NCI-H1694 treated with DMSO at 0.1 percent for 48 hours (cell line): ENCODE measurements at places on chromosomes 5 and 9.

- no peak for DNase-seq
Observed at GRCh38 chr5:8366266-8366665, 497.3 kb downstream of the MTRR start.

- no peak for DNase-seq
Observed at GRCh38 chr9:109510506-109510905, 12.4 kb upstream of the PTPN3 start.

GRCh38 chr5:81842795-81843398, 92.0 kb upstream of the SSBP2 start:
- no peak for DNase-seq

GRCh38 chr9:126058011-126058531, 268.6 kb upstream of the MVB12B start:
- DNase-seq, result peak; percentile 95

DNA sequence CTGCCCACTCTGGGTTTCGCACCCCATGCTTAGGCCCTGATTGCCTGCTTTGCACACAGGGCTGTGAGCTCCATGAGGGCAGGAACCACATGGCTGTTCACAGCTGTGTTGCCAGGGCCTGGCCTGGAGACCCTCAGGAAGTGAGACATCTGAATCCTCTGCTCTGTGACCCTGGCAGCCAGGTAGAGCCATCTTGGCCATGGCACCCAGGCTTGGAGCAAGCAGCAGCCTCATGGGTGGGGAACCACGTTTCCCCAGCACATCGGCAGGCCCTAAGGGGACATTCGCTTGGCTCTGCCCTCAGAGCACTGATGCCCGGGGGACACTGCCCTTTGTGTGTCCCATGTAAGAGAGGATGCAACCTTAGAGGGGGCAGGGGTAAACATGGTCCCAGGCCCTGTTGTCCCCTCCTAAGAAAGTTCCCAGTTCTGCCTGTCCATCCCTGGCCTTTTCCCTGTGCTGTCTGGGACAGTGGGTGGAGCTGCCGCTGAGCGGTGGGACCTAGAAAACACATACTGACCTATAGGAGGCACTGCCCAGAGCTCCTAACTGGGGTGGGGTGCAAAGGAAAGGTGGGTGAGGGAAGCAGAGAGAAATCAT, 144.1 kb upstream of the IER5L start:
- no peak for DNase-seq

DNA sequence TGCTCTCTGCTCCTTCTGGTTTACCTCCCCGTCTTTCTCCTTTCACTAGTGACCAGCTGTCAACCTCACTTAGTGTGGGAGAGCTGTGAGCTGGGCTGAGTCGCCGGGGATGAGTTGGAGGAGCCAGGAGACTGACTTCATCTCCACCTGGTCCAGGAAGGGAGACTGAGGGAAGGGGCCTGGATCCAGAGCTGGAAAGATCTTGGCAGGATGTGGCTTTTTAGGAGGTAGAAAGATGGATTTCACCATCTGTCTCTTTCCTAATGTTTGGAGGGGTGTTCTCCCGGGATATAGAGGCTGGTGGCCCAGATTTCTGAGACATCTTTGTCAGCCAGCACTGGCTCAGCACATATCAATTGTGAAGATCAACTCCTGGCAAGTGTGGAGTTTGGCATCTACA, 37.1 kb upstream of the TNC start:
- DNase-seq, result no peak

DNA sequence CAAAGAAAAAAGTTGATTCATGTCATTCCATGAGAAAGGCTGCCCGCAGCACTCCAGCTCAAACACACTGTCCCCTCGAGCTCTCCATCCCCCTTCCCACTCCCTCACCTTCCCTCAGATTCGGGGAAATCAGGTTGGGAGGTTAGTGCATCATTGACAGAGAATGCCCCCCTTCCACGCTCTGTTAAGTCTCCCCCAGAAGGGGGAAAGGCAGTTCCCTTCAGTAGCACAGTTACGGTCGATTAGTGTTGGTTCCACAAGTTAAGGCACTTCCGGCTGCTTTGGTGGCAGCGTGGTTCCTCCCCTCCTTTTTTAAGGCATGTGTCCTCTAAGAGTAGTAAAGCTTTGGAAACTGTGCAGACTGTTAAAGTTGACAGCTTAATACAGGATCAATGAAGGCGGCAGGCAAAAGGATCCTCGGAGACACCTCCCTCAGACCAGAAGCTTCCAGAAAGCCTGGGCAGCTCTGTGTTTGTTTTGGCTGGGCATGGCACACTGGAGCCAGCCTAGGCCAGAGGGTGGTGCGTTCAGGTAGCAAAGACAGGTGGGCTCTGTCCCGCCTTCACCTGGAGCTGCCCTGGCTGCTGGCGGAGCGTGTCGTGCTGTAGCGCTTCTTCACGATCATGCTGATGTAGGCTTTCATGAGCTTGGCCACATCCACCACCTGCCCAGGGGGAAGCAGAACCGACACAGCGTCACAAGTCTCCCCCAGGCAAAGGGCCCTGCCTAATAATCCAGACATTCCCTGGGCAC, 49.5 kb upstream of the RETREG1 start:
- no peak for DNase-seq

DNA sequence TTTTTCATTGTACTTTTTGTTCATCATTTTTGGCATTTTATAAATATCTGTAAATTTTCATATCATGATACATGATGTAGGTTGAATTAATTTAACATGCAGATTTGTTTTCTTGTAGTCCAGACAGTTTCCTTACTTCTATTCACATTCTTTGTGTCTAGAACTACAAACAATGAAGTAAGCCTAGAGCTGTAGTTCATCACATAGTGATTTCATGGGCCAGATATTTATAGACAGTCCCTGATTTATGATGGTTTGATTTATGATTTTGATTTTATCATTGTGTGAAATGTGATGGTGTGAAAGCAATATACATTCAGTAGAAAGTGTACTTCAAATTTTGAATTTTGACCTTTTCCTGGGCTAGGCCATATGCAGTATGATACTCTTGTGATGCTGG, 139.0 kb downstream of the ARHGEF28 start:
- no peak for DNase-seq

- DNase-seq, result no peak
Observed at GRCh38 chr9:109868207-109868606, 88.2 kb downstream of the PALM2AKAP2 start.

DNA sequence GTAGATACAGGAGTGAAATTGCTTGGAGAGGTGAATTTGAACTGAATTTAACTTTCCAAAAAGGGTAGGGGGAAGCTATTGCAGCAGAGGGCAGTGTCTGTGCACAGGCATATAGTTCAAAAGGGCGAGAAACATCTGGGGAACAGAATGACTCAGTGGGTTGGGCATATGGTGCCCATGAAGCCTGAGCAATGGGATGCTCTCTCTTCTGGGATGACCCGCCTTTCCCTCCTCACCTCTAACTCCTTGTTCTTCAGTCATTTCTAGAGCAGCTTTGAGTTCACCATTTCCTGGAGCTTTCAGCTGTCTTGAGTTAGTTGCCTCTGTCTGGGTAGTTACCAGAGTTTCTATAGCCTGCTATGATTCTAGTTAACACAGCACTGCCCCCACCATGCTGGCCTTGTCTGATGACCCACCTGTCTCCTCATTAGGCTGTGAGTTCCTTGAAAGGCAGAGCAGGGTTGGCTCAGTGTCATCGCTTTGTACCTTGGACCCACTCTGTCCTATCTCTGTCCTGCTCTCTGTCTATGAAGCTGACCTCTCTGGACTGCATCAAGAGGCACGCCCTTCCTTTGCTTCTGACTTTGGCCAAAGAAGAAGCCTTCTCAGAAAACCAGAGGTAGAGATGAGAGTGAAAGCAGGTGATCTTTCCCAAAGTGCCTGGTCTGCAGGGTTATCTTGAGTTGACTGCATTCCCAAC, 299.6 kb upstream of the KLF4 start:
- DNase-seq, result no peak

GRCh38 chr9:121996783-121997182, 96.3 kb downstream of the TTLL11 start:
- no peak for DNase-seq

DNA sequence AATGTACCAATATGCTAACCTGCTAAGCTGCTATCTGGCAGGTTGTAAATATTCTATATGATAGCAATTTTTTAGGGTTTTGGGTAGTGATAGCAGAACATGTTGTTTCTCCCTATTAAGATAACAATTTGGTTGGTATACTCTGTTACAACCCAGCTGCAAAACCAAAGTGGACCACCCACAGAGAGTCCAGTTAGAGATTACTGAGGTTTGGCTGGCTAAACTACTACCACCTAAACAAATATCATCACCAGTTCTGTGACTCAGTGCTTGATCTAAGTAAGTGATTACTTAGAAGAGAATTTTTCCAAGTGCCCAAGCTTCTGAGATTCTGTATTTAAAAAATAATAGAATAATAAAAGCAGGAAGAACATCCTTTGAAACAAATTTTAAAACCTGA, 72.3 kb downstream of the XRCC4 start:
- no peak for DNase-seq

DNA sequence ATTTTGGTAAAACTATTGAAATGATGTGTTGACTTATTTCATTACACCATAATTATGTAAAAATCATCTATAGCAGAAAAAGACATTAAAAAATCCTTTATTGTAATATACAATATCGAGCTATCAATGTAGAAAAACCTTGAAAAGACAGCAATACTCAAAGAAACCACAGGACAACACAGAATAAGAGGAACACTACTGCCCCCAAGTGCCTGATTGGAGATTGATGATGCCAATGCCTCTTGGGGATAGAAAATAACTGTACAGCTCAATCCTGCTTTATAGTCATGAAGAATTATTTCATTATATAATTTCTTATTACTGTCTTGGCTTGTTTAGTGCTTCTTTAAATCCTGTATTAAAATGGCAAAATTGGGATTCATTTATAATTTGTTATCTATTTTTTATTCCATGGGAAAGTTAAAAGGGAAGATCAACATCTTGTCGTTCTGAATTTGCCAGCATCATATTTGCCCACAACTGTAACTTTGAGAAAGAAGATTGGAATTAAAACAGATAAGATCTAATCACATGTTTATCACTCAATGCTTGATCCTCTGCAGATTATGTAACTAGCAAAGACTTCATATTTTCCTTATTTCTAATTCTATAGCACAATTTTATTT, 337.5 kb downstream of the CDH9 start:
- peak; percentile 76 for DNase-seq

GRCh38 chr5:2181149-2181548, 298.4 kb upstream of the IRX4 start:
- no peak for DNase-seq

GRCh38 chr9:118305331-118305730, 601.1 kb downstream of the TLR4 start:
- DNase-seq, result no peak

DNA sequence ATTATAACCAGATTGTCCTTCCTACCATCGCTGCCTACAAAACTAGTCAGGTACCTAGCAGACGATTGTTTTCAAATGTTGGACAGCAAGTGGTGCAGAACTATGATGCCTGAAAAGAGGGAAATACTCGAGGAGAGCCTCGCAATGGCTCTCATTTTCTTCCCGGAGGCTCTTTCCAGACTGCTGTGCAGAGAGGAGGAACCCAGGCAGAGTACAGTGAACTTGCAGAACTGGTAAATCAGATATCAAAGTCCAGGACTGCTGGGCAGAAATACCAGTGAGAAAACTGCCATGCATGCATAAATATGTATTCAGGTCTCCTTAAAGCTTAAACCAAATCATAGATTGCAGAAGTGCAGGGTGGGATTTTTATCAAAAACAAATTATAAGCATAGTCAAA, 26.4 kb upstream of the UGT3A1 start:
- DNase-seq, result no peak

- DNase-seq, result no peak
Observed at GRCh38 chr5:10469253-10470050, 27.8 kb downstream of the ROPN1L start.

DNA sequence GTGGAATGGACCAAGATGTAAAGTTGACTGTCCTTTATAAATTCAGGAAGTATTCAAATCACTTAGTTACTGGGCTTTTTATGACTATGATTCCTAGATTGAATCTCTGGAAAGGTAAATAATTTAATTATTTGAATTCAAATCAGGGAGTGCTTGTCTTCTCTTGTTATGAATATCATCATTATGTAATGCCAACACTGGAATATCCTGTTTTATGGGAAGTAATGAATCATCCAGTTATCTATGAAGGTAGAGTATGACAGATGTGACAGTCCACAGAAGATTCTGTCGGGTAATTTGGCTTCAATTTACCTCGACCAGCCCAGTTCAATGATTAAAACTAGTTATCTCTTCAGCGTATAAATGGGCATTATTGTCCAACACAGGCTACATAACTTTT, 141.0 kb upstream of the NUDT12 start:
- no peak for DNase-seq

GRCh38 chr5:172410662-172411483, 43.5 kb downstream of the SH3PXD2B start:
- DNase-seq, result no peak

DNA sequence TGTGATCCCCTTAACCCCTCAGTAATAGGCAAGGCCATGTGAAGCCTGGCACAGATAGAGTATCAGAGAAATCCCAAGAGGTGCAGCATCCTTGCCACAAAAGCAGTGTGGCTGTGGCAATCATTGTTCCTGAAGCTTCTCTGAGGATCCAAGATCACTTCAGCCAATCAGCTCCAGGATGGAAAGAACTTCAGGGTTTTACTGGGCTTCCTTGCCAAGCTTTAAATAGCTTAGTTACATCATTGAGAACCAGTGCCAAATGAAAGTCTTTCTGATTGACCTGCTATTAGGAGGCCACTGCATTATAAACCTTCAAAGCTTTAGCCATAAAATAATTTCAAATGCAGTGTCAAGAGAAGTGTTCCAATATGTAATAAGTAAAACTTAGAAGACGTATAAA, 430.6 kb downstream of the PIK3R1 start:
- no peak for DNase-seq

DNA sequence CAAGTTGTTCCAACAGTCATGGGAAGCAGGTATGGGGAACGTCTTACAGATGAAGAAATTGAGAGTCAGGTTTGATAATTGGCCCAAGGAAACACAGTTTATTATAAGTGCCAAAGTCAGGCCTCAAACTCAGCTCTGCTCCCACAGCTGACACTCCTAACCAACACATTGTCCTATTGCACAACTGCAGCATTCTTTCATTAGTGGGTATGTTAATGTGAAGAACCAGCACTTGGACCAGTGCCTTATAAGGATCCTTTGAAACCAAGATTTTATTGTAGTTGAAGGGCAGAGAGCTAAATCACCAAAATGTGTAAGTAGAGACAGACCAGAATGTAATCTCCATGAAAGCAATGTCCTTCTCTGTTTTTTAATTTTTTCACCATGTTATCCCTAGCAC, 56.1 kb downstream of the GRIA1 start:
- no peak for DNase-seq

DNA sequence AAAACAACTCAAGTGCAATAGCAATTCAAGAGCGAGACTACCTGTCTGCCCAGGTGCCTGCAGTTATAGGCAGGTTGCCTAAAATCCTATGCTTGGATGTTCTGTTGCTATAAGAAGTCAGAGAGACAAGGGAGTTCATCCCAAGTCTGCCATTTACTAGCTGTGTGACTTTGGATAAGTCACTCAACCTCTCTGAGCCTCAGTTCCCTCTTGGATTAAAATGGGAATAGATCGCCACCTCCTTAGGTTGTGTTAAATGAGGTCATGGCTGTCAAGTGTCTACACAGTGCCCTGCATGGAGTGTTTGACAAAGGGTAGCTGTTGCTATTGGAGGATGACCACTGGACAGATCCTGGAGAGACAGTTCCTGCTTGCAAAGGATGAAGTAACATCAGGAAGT, 1.3 kb upstream of the ZBTB34 start:
- DNase-seq, result no peak

GRCh38 chr9:100440071-100440470, 13.1 kb downstream of the MSANTD3 start:
- no peak for DNase-seq
